A673 (cell line): ENCODE measurements at places on chromosomes 11 and 22. TPM values are rescaled to one million over a fixed set of nuclear protein-coding genes. Genes with fewer than 3 reads are reported as not detected.

ZBTB44 gene
- total RNA-seq = 36.6 and 37.0 TPM in 2 replicates

SYCE3 gene
- total RNA-seq = not detected in 2 replicates

ACRV1 gene
- not detected in 2 replicates for total RNA-seq

OR2AT4 gene
- total RNA-seq = not detected in 2 replicates

PKNOX2 gene
- 1.1 and 1.4 TPM in 2 replicates for total RNA-seq

PANX3 gene
- total RNA-seq = not detected in 2 replicates

CLDN5 gene
- 0.21 and 0.22 TPM in 2 replicates for total RNA-seq

FGF3 gene
- not detected in 2 replicates for total RNA-seq

SOX10 gene
- not detected in 2 replicates for total RNA-seq

CAPN5 gene
- total RNA-seq = 4.3 and 7.0 TPM in 2 replicates

- no peak for DNase-seq
- H3K27me3 ChIP-seq = no peaks in the 10 kb centered on the region
- H3K4me1 ChIP-seq = no peaks in the 10 kb centered on the region
- no peak overlapping the region for H3K4me3 ChIP-seq
These were observed 5.0 kb downstream of the ZP1 start for GRCh38 chr11:60872124-60872960.

- no peak overlapping the region for H3K27ac ChIP-seq
- peak; percentile 43 for DNase-seq
- no peaks in the 10 kb centered on the region for H3K27me3 ChIP-seq
- H3K36me3 ChIP-seq = no peaks in the 10 kb centered on the region
- no peak overlapping the region for H3K4me3 ChIP-seq
These were observed 537.1 kb upstream of the LRRC4C start for GRCh38 chr11:41996533-41996932.

DNA sequence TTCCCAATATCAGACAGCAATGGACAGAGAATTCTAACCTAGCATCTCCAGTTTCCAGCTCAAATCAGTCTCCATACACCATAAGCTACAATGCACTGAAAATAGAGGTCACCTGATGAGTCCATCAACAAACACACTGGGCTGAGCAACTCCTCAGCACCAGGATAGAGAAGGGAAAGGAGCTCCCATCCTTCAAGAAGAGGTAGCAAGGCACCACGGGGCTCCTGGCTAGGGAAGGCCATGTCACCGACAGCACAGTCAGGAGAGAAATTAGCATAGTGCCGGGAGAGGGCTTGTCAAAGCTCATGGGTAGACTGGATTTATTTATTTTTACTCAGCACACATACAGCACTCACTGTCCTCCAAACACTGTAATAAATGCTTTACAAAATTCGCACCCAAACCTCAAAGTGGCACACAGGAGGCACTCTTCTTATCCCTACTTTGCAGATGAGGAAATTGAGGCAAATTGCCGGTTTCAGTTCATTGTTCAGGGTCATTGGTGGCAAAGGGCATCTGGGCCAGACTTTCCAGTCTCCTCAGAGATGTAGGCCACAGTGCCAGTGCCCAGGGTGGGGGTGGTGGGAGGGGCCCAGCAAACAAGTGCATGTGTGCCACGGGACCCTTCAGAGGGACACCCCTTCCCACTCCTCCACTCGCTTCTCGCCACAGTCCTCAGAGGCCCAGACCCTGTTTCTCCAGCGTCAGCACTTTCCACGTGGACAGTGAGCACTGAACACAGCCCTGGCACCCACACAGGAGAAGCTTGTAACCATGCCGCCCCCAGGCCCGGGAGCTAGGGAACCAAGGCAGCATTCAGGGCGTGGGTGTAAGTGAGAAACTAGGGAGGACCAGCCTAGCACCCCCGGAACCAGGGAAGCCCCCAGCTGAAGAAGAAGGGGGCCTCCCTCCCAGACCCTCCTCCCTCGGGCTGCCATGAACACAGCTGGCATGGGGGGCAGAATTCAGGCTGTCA is 1417.4 kb downstream of the TBC1D22A start:
- DNase-seq = no peak
- H3K27ac ChIP-seq = no peak overlapping the region
- peaks cover 6% of the 10 kb centered on the region for H3K27me3 ChIP-seq
- H3K36me3 ChIP-seq = no peaks in the 10 kb centered on the region
- no peaks in the 10 kb centered on the region for H3K4me1 ChIP-seq

DNA sequence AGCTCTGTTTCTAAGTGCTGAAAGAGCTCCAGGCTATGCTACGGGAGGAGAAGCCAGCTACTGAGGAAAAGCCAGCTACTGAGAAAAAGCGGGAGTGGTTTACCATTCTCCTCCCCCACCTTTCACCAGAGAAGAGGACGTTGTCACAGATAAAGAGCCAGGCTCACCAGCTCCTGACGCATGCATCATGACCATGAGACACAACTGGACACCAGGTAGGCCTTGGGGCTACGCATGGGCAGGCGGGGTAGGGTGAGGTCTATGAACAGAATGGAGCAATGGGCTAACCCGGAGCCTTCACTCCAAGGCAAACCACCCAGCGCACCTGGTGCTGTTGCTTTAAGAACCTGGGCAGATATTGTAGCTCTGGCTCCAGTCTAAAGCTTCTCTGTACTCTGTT is 1.1 kb downstream of the IL18BP start:
- DNase-seq = no peak
- H3K27ac ChIP-seq = no peak overlapping the region
- H3K27me3 ChIP-seq = no peaks in the 10 kb centered on the region
- peaks cover 37% of the 10 kb centered on the region for H3K36me3 ChIP-seq

DNA sequence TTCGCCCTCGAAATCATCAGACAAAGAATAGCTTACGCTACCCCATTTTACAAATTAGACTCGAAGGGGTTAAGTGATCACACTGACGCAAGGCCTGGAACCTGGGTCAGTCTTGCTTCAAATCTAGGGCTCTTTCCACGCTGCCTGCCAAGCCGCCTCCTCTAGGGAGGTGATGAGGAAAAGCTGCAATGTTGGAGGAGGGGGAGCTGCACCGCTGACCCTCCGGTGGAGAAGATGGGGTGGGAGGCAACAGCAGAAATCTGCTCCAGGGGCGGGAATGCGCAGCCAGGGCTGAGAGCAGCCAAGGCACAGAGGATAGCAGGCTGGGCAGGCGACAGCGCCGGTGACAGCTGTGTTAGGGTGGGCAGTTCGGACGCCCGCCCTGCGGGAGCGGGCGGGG is 595 bp downstream of the SYVN1 start:
- peak overlapping the region; percentile 99 for H3K27ac ChIP-seq
- peak; percentile 26 for DNase-seq
- H3K27me3 ChIP-seq = no peaks in the 10 kb centered on the region

DNA sequence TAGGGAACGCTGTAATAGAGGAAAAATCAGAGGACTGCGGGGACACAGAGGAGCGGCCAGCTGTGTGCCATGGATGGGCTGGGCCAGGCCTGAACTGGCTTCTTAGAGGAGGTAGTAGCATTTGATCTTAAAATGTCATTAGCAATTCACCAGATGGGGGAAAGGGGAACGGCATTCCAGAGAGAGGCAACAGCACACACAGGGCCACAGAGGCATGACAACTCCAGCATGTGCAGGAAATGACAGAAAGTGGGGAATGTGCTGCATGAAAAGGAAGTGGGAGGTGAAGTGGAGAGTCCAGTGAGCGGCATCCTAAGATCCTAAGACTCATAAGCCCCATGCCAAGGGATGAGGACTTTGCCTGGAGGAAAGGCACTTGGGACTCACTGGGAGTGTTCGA is 69.0 kb downstream of the UBASH3B start:
- no peak overlapping the region for H3K27ac ChIP-seq
- H3K4me1 ChIP-seq = peaks cover 29% of the 10 kb centered on the region
- no peaks in the 10 kb centered on the region for H3K27me3 ChIP-seq
- no peaks in the 10 kb centered on the region for H3K36me3 ChIP-seq
- H3K4me3 ChIP-seq = no peak overlapping the region
- DNase-seq = no peak

- H3K4me1 ChIP-seq = peaks cover 8% of the 10 kb centered on the region
- DNase-seq = no peak
- peak overlapping the region; percentile 71 for H3K27ac ChIP-seq
- H3K27me3 ChIP-seq = no peaks in the 10 kb centered on the region
- H3K4me3 ChIP-seq = peak overlapping the region; percentile 72
- peaks cover 3% of the 10 kb centered on the region for H3K36me3 ChIP-seq
These were observed 1.0 kb downstream of the SFI1 start for GRCh38 chr22:31497148-31497938.

GRCh38 chr22:21624120-21624879 is 5.5 kb downstream of the YDJC start:
- no peaks in the 10 kb centered on the region for H3K27me3 ChIP-seq
- H3K4me1 ChIP-seq = peaks cover 17% of the 10 kb centered on the region
- H3K27ac ChIP-seq = peak overlapping the region; percentile 24
- H3K4me3 ChIP-seq = no peak overlapping the region
- DNase-seq = peak; percentile 62

DNA sequence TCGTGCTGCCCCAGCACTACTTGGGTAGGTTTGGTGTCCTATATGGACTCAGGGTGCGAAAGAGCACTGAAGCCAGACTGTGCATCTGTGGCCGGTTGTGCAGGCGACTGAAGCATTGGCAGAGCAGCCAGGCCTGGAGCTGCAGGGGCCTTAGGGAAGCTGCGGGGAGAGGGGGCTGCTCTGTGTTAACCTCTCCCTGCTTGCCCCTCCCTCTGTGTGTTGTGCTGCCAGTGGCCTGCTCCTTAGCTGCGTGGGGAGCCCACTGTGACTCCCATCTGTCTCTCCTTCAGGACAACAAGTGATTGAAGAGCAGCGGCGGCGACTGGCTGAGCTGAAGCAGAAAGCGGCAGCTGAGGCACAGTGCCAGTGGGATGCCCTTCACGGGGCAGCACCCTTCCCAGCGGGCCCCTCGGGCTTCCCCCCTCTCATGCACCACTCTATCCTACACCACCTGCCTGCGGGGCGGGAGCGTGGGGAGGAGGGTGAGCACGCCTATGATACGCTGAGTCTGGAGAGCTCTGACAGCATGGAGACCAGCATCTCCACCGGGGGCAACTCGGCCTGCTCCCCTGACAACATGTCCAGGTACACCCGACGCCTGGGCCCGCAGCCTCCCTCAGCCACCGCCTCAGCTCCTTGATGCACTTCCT is 34.3 kb downstream of the TREH start:
- H3K27ac ChIP-seq = no peak overlapping the region
- no peaks in the 10 kb centered on the region for H3K27me3 ChIP-seq

DNA sequence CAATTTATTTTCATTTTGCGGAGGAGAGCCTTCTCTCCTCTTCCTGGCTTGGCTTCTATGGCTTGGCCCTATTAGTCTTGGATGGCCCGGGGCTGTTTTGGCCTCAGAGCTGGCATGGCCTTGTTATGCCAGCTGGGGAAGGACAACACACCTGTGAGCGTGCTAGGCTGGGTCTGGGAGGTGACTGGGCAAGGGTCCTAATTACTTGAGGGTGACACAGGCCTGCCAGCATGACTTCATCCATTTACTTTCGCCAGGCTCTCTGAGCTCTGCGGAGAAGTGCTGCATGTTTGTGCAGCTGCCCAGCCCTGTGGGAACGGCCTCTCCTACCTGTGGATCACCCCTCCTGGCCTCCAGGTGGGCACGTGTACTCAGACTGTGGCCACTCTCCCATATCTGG is 153.6 kb downstream of the SNX19 start:
- no peak for DNase-seq
- no peak overlapping the region for H3K27ac ChIP-seq
- H3K4me1 ChIP-seq = no peaks in the 10 kb centered on the region
- no peaks in the 10 kb centered on the region for H3K36me3 ChIP-seq
- H3K27me3 ChIP-seq = no peaks in the 10 kb centered on the region
- no peak overlapping the region for H3K4me3 ChIP-seq

- no peak for DNase-seq
- H3K27me3 ChIP-seq = no peaks in the 10 kb centered on the region
- H3K36me3 ChIP-seq = no peaks in the 10 kb centered on the region
These were observed 62.7 kb downstream of the DBX1 start for GRCh38 chr11:20097319-20098221.

GRCh38 chr22:21909871-21910270 is 42.4 kb upstream of the MAPK1 start:
- H3K27ac ChIP-seq = no peak overlapping the region
- no peak for DNase-seq
- no peaks in the 10 kb centered on the region for H3K4me1 ChIP-seq
- no peaks in the 10 kb centered on the region for H3K27me3 ChIP-seq
- no peaks in the 10 kb centered on the region for H3K36me3 ChIP-seq
- no peak overlapping the region for H3K4me3 ChIP-seq

- no peak overlapping the region for H3K27ac ChIP-seq
- no peaks in the 10 kb centered on the region for H3K36me3 ChIP-seq
- H3K4me3 ChIP-seq = peak overlapping the region; percentile 50
- H3K4me1 ChIP-seq = peaks cover 6% of the 10 kb centered on the region
These were observed 5.9 kb downstream of the LMNTD2 start for GRCh38 chr11:554428-555226.

- H3K27me3 ChIP-seq = no peaks in the 10 kb centered on the region
- H3K4me1 ChIP-seq = no peaks in the 10 kb centered on the region
- peak; percentile 80 for DNase-seq
- H3K36me3 ChIP-seq = no peaks in the 10 kb centered on the region
- peak overlapping the region; percentile 40 for H3K27ac ChIP-seq
- H3K4me3 ChIP-seq = peak overlapping the region; percentile 76
These were observed 617 bp upstream of the ARHGAP20 start for GRCh38 chr11:110712659-110713448.

- H3K4me3 ChIP-seq = no peak overlapping the region
- H3K36me3 ChIP-seq = peaks cover 3% of the 10 kb centered on the region
- no peak for DNase-seq
- H3K27me3 ChIP-seq = no peaks in the 10 kb centered on the region
These were observed 8.6 kb downstream of the CDPF1 start for GRCh38 chr22:46241396-46242007.

- H3K36me3 ChIP-seq = no peaks in the 10 kb centered on the region
- no peak for DNase-seq
- no peaks in the 10 kb centered on the region for H3K4me1 ChIP-seq
- no peak overlapping the region for H3K27ac ChIP-seq
These were observed 19.5 kb downstream of the CDKN1C start for GRCh38 chr11:2865922-2866577.

- no peaks in the 10 kb centered on the region for H3K27me3 ChIP-seq
- no peak overlapping the region for H3K27ac ChIP-seq
- no peak for DNase-seq
- no peaks in the 10 kb centered on the region for H3K36me3 ChIP-seq
These were observed 356.8 kb downstream of the BRD1 start for GRCh38 chr22:49470741-49471503.

GRCh38 chr11:111531687-111532364 is 8.7 kb upstream of the LAYN start:
- DNase-seq = peak; percentile 80
- no peak overlapping the region for H3K27ac ChIP-seq
- H3K4me1 ChIP-seq = no peaks in the 10 kb centered on the region
- no peak overlapping the region for H3K4me3 ChIP-seq
- H3K27me3 ChIP-seq = no peaks in the 10 kb centered on the region
- H3K36me3 ChIP-seq = no peaks in the 10 kb centered on the region
